ENCODE measurements at places on chromosomes 12 and 14.

DNA sequence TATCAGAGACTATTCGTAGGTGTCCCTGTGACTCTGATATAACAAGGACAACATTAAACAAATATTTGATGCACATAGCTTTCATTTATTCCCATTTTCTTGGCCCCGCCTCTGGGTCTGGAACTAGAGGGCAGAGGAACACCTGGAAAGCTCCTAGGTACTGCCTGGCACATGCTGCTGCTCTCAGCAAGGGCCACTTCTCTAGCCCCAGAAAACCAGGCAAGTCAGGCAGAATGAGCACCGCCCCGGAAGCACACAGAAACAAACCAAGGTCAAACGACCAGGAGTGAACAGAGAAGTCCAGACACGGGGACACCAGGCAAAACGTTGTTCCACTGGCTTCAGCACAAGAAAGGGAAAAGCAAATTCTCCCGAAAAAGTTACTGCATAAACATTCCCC is 76.1 kb downstream of the TTC7B start:
- DNase-seq, result no peak

DNA sequence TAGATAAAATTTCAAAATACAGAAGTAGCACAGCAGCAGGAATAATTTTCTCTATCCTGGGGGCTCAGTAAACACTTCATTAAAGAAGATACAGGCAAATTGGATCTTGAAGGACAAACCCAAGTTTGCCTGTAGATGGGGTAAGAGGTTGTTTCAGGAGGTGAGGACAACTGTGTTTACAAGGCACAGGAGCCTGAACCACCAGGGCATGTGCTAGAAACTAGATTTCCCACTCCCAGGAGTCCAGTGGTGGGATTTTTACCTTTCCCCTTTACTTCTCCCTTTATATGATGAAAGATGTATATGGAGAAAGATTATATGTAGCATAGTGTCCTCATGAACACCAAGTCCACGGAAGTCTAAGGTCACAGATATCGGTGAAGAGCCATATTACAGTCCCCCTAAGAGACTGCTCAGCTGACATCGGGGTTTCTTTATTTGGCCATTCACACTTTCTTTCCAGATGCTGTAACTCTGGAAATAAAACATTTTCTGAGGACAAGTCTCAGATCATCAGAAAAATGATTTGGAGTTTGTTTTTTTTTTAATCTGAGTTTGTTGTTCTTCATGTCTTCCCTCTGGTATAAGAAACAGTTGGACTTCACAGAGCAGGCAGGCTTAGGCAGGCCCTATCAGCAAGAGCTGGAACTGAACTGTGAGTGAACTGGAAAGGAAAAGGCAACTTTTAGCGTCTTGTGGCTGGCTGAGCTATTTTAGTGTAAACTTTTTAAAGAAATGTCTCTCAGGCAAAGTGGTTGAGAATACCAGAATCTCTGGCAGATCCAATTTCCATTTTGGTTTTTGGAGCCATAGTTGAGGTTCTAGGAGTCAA is 8.0 kb upstream of the EVL start:
- DNase-seq, result no peak

DNA sequence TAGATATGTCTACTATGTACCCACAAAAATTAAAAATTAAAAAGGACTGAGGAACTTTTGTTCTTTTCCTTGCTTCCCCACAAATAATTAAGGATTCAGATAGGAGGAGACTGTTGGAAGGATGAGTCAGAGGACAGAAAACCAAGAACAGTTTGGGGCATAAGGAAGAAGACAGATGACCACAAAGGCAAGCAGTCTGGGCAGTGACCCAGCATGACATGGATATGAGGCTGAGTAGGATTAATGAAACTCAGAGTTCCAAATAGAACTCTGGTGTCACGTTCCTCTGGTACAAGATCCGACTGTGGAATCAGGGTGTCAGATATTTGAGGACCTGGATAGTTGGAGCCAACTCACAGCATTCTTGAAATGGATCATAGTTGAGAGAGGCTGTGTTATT is 89.3 kb upstream of the SLC38A4 start:
- peak; percentile 94 for DNase-seq

DNA sequence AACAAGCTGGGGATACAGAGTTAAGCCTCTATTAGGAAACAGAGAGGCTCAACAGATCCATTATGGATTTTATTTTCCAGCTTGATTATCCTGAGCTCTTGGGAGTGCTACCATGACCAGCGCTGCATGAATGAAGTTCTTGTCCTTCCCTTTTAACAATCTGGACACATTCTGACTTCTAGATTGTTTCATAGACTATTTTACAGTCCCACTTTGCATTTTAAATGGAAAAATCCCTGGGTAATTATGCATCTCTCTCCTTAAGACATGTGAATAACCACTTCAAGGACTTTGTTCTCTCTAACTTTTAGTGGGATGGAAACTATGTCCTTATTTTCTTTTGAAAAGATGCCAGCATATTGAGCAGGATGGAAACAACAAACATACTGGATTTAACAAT is 2.0 kb downstream of the CCDC198 start:
- DNase-seq, result no peak

- no peak for DNase-seq
Observed at GRCh38 chr12:5798242-5799015, 146.6 kb downstream of the ANO2 start.

DNA sequence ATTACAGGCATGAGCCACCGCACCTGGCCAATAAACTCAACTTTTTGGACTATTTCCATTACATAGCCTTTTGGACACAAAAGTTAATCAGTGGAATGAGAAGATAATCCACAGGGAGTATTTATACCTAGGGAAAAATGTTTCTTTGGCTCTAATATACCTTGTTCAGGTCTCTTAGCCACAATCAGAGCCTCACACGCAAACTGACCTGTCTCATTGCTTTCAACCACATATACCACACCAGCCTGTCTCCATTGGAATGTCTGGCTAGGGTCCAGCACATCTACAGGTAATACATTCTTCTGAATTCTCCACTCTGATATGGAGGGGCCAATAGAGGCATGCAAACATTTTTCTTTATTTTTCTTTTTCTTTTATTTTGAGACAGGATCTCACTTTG is 3.8 kb upstream of the RBMS2 start:
- DNase-seq, result no peak

DNA sequence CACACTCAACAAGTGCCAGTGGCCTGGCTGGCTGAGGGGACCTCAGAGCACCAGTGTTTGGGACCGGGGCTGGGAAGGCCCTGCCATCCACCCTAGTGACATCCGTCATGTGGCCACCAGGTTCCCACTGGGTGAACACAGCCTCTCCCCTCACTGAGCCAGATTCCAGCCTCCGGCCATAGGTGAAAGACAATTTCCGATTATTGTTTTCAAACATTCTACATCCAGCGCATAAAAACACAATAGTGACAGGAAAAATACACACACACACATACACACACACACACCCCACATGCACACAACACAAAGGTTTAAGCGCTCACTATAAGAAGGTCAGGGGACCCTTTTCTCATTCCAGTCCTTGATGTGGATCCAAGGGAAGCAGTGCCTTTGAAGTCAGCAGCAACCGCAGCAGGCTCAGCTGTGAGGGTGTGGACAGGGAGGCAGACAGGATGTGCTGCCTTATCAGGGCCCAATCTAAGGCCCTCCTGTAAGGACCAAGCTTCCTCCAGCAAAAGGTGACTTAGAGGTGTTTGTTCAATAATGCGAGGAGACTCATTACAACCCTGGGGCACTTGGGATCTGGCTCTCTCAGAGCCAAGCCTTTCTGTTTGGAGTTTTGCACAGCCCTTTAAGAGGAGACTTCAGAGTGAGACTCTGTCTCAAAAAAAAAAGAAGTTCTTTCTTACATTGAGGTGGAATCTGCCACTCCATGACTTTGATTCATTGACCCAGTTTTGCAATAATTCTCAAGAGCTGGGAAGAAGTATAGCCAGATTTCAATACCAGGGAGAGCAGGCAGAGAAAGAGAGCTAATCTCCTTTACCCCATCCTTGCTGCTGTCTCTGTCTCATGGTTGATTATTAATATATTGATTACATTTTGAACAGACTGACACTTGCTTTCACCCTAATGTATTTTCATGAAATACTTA is 227.8 kb downstream of the ZFP36L1 start:
- no peak for DNase-seq

DNA sequence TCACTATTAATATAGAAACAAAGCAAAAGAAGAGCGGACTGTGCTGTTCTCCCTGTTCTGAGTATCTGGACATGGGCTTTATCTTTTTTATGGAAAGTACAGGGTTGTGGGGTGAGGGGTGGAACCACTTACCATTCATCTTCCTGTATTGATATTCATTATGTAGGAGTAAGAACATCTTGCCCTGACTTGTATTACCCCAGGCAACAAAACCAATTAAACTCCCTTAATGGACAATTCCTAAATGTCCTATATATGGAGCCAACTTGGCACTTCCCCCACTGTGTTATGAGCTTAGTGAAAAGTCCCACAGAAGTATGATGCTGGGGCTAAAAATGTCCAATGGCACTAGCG is 139.9 kb upstream of the KRR1 start:
- DNase-seq, result no peak

- DNase-seq, result no peak
Observed at GRCh38 chr14:64973026-64973442, 898 bp upstream of the RAB15 start.

DNA sequence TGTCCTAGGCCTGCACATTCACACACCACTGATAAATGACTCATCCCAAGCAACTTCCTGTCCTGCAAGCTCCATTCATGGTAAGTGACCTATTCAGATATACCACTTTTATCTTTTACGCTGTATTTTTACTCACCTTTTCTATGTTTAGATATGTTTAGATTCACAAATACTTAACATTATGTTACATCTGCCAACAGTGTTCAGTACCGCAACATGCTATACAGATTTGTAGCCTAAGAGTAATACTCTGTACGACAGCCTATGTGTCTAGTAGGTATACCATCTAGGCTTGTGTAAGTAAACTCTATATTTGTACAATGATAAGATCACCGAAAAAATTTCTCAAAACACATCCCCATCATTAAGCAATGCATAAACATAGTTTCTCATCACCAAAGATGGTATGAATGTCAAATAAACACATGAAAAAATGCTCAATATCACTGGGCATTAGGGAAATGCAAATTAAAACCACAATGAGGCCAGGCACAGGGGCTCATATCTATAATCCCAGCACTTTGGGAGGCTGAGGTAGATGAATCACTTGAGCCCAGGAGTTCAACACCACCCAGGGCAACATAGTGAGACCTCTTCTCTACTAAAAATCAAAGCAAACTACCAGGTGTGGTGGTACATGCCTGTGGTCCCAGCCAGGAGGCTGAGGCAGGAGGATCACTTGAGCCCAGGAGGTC is 20.7 kb downstream of the ATXN2 start:
- no peak for DNase-seq

GRCh38 chr12:65081496-65081895 is 39.6 kb downstream of the WIF1 start:
- DNase-seq, result no peak

DNA sequence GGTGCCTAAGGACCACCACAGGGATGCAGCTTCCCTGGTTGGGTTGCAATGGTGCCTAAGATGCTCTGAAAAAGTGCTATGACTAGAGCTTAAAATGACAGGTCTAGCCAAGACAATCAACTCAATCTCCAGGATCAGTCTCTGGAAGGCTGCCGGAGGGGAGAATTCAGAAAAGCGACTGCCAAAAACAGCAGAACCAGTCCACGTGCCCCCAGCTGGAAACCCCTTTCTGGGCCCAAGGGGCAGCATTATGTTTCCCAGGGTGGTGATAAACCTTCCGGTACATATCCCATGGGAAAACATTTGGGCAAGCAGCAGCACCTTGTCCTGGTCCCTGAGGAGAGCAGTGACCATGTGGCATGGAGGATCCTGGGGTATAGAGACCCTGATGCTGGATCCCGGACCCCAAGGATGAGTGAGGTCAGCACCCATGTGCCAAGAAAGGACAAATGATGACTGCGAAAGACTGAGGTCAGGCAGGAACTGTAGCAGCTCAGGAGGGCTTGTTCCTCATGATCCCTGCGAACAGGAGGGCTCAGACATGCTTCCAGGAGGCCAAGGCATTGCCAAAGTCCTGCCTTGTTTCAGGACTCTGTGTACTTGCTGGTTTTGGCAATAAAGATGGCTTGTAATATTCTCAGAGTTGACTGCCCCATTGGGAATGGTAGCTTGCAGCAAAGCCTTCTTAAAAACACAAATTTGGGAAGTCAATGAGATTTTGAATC is 49.9 kb upstream of the LTBP2 start:
- DNase-seq, result no peak

All from stromal cell of bone marrow (primary cell).